Sigmoid colon (tissue), 7 donors: ENCODE measurements at places on chromosomes 3 and 15.

- DNase-seq = no peak
These were observed 157.9 kb downstream of the RAP2B start for GRCh38 chr3:153319705-153320554.

DNA sequence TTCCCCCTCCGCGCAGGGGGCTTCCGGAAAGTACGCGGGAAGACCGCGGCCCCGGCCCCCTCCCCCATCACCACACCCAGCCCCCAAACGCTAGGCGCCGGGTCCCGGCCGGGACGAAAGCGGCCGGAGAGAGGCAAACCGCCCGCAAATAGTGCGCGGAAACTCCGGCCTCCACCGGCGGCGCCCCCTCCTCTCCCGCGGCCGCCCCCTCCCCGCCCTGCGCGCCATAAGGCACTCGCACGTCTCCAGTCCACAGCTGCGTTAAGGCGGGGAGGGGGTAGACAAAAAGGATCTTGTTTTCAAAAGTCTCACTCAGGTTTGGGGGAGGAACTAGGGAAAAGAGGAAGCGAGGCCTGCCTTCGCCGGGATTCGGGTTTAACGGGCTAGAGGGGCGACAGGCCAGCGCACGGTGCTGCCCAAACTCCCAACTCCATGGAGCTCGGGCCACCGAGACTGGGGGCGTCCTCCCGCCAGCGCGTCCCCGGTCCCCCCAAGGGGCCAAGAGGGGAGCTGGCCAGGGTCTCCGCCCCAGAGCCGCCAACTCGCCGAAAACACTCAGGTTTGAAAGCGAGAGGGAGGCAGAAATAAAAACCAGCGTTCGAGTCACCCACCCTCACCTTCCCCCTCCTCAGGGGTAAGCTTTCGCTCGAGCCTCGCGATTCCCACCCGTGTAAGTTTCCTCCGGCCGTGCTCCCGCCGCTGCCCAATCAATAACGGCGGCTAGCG is 1.8 kb downstream of the ANP32A start:
- DNase-seq = peak; percentile 80

DNA sequence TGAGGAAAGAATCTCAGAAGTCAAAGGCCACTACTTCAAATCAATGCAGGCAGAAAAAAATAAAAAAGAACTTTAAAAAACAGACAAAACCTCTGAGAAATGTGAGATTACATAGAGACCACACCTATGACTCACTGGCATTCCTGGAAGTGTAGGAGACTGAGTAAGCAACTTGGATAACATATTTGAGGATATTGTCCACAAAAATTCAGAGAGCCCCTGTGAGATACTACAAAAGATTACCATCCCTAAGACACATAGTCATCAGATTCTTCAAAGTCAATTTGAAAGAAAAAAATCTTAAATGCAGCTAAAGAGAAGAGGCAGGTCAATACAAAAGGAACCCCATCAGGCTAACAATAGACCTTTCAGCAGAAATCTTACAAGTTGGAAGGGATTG is 887.3 kb downstream of the NTRK3 start:
- DNase-seq = no peak

GRCh38 chr15:31504462-31504839 is 177.8 kb downstream of the KLF13 start:
- DNase-seq = no peak

DNA sequence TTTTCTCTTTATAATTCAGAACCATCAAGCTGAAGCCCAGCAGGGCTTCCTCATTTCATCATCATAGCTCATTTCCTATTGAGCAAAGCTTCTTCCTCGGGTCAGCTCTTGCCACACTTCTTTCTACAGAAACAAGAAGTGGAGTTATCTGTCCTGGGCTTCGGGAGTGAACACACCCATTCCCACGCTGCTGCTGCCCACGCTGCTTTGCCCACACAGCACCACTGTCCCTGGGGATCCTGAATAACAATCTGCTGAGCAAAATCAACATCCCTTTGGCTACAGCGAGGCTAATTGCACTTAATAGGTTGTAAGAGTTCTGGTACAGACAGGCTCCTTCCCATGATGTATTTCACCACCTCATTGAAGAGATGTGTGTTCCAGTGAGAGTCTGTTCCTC is 23.7 kb downstream of the CEP19 start:
- DNase-seq = peak; percentile 69

DNA sequence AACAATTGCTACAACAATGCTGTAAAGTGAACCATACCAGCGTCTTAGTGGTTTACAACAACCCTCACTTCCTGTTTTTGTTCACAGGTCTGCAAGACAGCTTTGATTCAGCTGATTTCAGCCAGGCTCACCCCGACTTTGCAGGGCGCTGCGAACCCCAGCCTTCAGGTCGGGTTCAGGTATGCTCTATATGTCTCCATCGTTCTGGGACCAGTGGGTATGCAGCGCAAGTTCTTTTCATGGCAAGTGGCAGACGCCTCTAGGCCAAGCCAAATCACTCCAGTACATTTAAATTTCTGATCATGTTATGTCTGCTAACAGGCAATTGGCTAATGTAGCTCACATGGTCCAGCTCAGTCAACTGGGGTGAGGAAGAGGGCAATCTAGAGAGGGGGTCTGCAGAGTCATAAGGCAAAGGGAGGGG is 52.4 kb upstream of the RGMA start:
- DNase-seq = no peak

GRCh38 chr3:171343693-171344092 is 116.5 kb downstream of the TNIK start:
- DNase-seq = no peak

DNA sequence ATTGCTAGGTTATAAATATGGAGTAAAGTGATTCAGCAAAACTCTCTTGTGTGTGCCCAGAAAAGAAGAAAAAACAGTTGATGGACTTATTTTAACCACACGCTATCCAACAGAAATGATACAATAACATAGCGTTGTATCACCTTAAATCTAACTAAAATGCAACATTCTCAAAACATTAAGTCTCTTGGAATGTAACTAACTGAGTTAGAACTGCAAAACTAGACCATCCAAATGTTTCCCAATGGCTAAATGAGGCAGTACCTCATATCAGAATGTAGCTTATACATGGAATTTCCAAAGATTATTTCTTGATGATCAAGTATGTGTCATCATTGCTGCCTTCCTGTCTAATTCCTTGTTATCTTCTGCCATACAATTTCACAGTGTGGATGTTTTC is 187.9 kb downstream of the CNTN3 start:
- DNase-seq = no peak

DNA sequence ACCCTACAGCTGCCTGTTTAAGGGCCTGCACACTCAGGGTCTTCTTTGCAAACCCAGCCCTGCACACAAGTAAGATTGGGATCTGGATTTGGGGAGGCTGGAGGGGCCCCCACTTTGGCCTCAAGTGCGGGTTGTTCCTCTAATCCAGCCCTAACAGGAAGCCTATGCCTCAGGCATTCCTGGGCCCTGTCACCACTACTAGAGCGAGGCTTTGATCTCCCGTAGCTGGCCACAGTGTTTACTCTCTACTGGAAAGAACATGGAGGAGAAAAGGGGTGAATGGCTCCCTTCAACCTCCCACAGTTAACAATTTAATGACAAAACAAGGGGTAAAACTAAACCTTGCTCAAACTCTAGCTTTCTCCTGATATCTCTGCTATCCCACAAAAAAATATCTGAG is 48.4 kb downstream of the DZIP1L start:
- DNase-seq = no peak

DNA sequence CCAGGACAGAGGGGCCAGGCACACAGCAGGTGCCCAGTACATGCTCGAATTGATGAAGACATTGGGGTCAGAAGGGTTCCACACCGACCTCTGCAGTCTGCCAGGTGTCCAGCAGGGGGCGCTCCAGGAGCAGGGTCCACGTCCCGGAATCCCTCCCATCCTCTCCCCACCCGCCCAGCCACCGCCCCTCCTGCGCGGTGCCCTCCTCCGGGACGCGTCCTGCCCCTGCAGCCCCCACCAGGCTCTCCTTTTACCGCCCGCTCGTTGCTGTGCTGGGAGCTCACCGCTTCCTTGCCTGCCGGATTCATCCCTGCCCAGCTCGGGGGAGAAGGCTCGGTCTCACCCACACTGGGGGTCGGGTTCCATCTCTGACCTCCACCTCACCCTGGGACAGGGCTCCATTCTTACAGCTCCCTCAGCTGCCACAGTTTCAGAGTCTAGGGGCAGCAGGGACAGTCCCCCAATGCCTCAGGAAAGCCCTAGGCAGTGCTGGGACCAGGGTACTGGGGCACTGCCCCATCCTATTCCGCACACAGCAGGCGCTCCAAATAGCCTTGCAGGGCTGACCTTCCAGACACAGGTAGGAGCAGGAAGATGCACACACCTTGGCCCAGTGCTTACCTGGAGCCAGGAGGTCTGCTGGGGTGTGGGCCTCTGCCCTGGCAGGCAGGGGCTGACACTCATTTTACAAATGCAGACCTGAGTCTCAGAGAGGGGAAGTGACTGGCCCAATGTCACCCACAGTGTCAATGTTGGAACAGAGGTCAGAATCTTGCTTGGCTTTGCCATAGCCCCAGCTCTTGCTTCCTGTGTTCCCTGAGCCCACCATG is 31.0 kb downstream of the GRIP2 start:
- DNase-seq = peak; percentile 74

DNA sequence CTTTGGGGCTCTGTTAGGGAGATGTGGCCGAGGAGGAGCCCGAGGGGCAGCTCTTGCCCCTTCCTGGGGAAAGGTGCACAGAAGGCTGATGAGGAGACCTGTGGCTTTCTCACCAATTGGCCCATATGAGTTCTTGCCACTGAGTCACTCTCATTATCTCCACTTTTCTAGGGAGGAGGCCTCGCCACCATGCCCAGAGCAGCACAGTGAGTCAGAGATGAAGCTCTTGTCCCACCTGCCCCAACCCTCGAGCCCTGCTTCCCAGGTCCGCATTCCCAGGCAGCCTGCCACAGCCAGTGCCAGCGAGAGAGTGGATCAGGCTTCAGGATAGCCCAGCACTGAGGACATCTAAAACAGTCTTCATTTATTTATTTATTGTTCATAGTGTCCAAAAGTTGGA is 53.5 kb downstream of the AMOTL2 start:
- peak; percentile 28 for DNase-seq

DNA sequence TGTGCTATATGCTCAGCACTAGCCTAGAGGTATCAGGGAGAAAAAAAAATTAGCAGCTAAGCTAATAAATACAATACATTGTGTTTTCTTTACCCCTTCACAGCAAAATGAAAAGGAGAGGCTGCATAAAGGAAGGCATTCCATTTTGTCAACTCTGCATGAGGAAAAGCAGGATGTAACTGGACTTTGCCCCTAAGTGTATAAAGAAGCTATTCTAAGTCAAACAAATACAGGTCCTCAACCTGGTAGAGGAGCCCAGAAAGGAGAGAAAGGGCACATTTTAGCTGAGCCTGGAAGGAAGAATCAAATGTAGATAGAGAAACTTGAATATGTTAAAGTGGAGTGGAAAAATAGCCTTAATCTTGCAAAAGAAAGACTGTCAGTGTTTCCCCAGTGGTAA is 89.0 kb upstream of the SPRED1 start:
- no peak for DNase-seq

GRCh38 chr3:158771577-158771976 is 30.3 kb upstream of the MFSD1 start:
- DNase-seq = no peak

GRCh38 chr3:30308131-30308530 is 298.3 kb upstream of the TGFBR2 start:
- DNase-seq = no peak

GRCh38 chr3:86828751-86829150 is 162.2 kb downstream of the VGLL3 start:
- DNase-seq = no peak

DNA sequence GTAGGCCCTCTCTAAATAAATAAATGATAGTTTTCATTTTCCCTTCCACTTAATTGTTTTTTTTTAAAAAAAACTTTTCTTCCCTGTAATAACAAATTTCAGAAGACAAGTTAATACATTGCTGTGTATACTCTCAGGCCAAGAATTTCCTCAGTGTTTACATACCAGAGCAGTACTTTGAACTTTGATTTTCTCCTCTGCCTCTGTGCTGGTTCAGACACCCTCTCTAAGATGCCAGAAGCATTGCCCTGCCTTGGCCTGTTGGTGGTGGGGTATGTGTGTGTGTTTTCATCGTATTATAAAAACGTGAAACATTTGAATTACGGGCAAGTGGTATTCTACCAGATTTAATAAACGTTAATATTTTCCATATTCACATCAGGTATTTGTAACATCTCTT is 70.1 kb downstream of the SMAD3 start:
- DNase-seq = peak; percentile 63

DNA sequence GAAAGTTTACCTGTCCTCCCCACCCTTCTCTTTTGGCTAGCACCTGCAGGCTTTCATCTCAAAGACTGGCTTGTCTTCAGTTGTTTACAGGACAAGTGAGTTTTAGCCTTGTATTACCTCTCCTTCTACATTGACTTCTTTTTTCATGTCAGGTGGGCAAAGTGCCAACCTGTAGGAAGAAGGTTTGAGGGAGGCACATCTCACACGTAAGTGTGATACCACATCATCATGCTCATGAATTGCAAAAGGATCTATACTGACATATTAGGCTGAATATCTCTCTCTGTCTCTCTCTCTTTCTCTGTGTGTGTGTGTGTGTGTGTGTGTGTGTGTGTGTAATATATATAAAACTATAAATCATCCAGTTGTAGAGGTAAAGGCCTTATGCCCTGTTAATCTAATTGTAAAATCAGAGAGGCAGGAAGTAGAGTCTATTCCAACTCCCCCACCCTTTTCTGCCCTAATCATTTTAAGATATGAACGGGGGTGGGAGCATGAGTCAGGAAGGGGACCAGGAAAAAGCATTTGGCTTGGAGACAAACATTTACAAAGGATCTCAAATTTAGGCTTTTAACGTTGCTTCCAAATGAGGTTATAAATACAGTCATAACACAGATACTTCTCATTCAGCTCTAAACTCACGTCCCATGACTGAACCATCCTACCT is 107.0 kb upstream of the PFN2 start:
- no peak for DNase-seq

DNA sequence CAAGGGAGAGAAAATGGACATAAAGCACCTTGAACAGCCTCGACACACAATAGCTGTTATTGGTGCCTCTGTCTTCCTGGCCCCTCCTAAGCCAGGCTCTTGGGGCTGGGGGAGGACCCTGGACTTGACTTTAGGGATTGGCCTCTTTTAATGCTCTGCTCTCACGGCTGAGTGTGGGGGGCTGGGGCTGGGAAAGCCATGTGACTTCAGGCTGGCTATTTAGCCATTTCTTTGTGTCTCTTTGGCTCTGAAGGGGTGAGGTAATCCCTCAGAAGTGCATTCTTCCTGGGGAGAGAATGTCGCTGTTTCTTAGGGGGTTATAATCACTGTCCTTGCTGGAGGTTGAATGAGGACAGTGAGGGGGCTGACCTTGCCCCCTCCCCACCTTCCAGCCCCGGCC is 26.2 kb downstream of the MAGEF1 start:
- no peak for DNase-seq

DNA sequence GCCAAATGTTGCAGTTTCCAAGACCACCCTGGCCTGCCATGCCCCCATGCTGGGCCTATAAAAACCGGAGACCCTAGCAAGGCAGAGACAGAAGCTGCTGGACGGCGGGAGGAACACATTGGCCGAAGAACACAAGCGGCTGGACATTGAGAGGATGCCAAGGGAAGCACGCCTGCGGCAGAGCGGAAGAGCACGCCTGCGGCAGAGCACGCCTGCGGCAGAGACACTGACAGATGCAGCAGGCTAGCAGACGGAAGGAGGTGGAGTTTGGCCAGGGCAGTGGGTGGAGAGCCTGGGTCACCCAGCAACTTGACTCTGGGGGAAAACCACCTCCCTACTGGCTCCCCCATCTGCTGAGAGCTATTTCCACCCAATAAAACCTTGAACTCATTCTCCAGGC is 322.3 kb upstream of the TBL1XR1 start:
- DNase-seq = no peak
